ENCODE measurements at places on chromosomes 7 and 10. TPM values are rescaled to one million over a fixed set of nuclear protein-coding genes. Genes with fewer than 3 reads are reported as not detected.

GRCh38 chr7:137818036-137818435 is 28.7 kb downstream of the DGKI start:
- no peak overlapping the region for H3K27ac ChIP-seq
- no peak for DNase-seq
- H3K36me3 ChIP-seq = no peaks in the 10 kb centered on the region
- no peaks in the 10 kb centered on the region for H3K4me1 ChIP-seq

Gene CPXM2
- not detected for total RNA-seq

GRCh38 chr10:114714281-114714741 is 56.2 kb upstream of the ABLIM1 start:
- H3K36me3 ChIP-seq = no peaks in the 10 kb centered on the region
- H3K4me1 ChIP-seq = no peaks in the 10 kb centered on the region
- no peak overlapping the region for H3K27ac ChIP-seq
- peaks cover 19% of the 10 kb centered on the region for H3K27me3 ChIP-seq
- no peak overlapping the region for H3K4me3 ChIP-seq
- no peak for DNase-seq

Gene SVOPL
- total RNA-seq = not detected

DNA sequence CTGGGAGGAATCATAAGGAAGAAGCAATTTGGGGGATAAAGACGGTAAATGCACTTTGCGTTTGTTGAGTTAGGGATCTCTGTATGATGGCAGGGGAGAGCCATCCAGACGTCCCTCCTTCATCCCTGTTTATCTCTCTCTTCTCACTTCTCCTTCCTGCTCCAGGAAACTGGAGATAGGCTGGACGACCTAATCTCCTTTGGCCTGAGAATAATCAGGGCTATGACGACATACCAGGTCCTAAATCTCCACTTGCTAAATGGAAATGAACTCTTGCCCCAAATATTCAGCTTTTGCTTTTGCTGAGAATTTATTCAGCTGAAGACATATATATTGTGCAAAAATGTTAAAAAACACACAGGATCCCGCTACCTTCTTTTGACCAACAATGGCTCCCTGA is 182.9 kb upstream of the INHBA start:
- no peak for DNase-seq
- H3K4me1 ChIP-seq = peaks cover 55% of the 10 kb centered on the region
- H3K27me3 ChIP-seq = no peaks in the 10 kb centered on the region
- peak overlapping the region; percentile 100 for H3K27ac ChIP-seq
- H3K4me3 ChIP-seq = no peak overlapping the region

Gene CTAGE8
- total RNA-seq = not detected

- H3K4me3 ChIP-seq = no peak overlapping the region
- no peak overlapping the region for H3K27ac ChIP-seq
- DNase-seq = no peak
- no peaks in the 10 kb centered on the region for H3K4me1 ChIP-seq
- no peaks in the 10 kb centered on the region for H3K36me3 ChIP-seq
- no peaks in the 10 kb centered on the region for H3K27me3 ChIP-seq
Measured at GRCh38 chr7:81051811-81052413, 133.1 kb upstream of the SEMA3C start.
